CD8-positive, alpha-beta memory T cell (primary cell): ENCODE measurements at places on chromosomes 13 and 19.
A peak's percentile ranks its signal among the peaks of the same experiment; 100 is the strongest.

DNA sequence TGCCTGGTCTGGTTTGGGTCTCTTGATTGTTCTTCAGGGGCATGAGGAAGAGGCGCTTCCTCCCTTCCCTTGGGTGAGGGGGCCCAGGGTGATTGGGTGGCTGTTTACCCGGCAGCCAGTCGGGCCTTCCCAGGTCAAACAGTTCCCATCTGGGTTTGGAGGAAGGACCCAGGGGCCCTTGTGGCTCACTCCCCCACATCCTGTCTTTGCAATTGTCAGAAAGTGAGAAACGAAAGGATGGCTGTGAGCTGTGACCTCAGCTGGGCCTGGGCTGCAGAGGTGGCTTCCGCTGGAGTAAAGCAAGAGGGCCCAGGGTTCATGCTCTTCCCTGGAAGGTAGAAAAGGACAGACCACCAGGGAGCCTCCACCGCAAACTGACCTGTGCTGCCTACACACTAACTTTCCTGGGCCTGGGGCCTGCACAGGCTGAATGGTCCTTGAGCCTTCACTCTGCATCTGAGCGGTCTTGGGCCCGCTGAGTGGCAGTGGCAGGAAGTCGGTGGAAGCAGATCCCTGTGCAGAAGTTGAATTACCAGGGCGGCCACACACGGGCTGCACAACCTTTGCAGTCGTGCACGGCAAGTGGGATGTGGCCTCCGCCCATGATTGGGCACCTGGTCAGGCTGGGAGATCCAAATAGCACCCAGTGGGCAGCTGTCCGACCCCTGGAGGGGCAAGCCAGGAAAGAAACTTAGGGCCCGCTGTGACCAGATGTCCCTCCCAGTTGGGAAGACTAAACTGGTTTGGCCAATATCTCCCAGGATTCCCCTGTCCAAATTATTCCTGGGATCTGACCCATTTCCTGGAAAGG lies 5.3 kb upstream of the CD79A start:
- DNase-seq: peak; percentile 79

DNA sequence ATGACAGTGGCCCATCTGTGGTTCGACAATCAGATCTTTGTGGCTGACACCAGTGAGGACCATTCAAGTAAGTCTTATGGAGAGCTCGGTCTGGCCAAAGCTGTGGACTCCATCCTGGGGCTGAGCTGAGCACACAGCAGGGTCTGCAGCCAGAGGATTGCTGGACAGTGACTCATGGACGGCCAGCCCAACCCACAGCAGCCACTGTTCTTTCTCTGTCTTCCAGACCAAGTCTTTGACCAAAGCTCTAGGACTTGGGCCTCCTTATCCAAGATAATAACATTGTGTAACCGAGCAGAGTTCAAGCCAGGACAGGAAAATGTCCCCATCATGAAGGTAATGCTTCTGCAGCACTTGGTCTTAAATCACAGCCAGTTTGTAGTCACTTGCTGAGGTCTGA lies 12.4 kb downstream of the ATP12A start:
- no peak for DNase-seq

- DNase-seq: no peak
Measured at GRCh38 chr19:48595171-48595570, 11.4 kb upstream of the SPACA4 start.

DNA sequence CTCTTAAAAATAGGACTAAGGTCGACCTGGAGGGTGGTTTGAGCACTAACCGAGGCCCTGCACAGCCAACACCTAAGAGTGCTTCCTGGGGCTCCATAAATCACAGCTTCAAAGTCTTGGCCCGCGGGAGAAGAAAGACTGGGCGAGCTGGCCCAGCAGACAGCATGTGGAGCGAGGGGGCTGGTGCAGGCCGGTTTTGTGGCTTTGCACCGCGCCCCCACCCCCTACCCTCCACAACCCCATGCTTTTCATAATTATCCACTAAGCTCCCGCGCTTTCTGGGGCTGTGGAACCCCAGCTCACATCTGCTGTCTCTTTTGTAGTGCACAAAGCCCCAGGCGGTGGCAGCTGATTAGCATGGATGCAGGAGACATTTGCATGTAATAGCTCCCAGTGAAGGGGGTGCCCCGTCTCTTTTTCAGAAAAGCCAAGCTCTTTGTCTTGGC lies 17.1 kb downstream of the CARM1 start:
- no peak for DNase-seq

GRCh38 chr13:92473765-92474475 lies 752.7 kb upstream of the GPC6 start:
- no peak for DNase-seq

- DNase-seq: no peak
Measured at GRCh38 chr19:54041969-54042606, 21.6 kb downstream of the VSTM1 start.

- DNase-seq: no peak
Measured at GRCh38 chr13:43150369-43151207, 127.2 kb downstream of the DNAJC15 start.

DNA sequence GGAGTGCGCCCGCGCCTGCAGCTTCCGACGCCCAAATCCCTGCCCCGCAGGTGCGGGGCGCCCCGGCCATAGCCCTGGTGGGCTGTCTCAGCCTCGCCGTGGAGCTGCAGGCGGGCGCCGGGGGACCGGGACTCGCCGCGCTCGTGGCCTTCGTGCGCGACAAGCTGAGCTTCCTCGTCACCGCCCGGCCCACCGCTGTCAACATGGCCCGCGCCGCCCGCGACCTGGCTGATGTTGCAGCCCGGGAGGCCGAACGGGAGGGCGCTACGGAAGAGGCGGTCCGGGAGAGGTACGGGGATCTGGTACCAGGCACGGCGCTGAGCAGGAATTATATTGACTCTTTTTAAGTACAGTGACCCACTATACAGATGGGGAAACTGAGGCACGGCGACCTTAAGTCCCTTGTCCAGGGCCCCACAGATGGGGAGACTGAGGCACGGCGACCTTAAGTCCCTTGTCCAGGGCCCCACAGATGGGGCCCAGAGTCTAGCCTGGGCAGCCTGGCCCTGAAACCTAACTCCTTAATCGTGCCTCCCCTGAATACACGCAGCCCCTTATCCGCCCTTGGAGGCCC lies 586 bp downstream of the MRI1 start:
- peak; percentile 20 for DNase-seq

GRCh38 chr19:1811472-1811894 lies 593 bp downstream of the ATP8B3 start:
- DNase-seq: no peak

GRCh38 chr13:104270731-104271130 lies 1204.5 kb upstream of the SLC10A2 start:
- DNase-seq: no peak

GRCh38 chr13:44271031-44271455 lies 102.6 kb upstream of the SERP2 start:
- no peak for DNase-seq

- DNase-seq: no peak
Measured at GRCh38 chr13:59047546-59047945, 1116.2 kb downstream of the DIAPH3 start.

- no peak for DNase-seq
Measured at GRCh38 chr13:98267080-98267912, 90.2 kb upstream of the RNF113B start.

- no peak for DNase-seq
Measured at GRCh38 chr13:44294876-44295275, 78.7 kb upstream of the SERP2 start.

- DNase-seq: peak; percentile 25
Measured at GRCh38 chr13:110116072-110116487, 190.9 kb downstream of the COL4A1 start.
